Right lung (tissue), 10 donors: ENCODE measurements at places on chromosomes 1 and 21. TPM values are rescaled to one million over a fixed set of nuclear protein-coding genes. Genes with fewer than 3 reads are reported as not detected.

LIPI gene
- 1.0 TPM for polyA plus RNA-seq

PLCH2 gene
- polyA plus RNA-seq, result 4.8 TPM

AJAP1 gene
- polyA plus RNA-seq, result 0.27 TPM

LCE1B gene
- polyA plus RNA-seq, result not detected

NPR1 gene
- polyA plus RNA-seq, result 14.4 TPM

CD160 gene
- polyA plus RNA-seq, result 2.2 TPM

CELSR2 gene
- 9.6 TPM for polyA plus RNA-seq

OR2L13 gene
- polyA plus RNA-seq, result not detected

EFNA3 gene
- polyA plus RNA-seq, result 5.6 TPM

- no peak for DNase-seq
These were observed 39.9 kb downstream of the KRTAP10-1 start for GRCh38 chr21:44500111-44500510.

DNA sequence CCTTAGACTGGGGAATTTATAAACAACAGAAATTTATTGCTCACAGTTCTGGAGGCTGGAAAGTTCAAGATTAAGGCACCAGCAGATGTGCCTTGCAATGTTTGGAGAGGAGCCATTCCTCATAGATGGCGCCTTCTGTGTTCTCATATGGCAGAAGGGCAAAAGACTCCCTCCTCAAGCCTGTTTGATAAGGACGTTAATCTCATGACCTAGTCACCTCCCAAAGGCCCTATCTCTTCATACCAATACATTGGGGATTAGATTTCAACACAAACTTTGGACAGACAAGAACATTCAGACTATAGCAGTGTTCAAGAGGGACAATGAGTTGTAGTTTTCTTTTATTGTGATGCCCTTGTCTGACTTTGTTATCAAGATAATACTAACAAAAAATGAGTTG, 34.3 kb downstream of the PSMG1 start:
- DNase-seq, result no peak

- DNase-seq, result no peak
These were observed 8.2 kb downstream of the DPT start for GRCh38 chr1:168720839-168721238.

DNA sequence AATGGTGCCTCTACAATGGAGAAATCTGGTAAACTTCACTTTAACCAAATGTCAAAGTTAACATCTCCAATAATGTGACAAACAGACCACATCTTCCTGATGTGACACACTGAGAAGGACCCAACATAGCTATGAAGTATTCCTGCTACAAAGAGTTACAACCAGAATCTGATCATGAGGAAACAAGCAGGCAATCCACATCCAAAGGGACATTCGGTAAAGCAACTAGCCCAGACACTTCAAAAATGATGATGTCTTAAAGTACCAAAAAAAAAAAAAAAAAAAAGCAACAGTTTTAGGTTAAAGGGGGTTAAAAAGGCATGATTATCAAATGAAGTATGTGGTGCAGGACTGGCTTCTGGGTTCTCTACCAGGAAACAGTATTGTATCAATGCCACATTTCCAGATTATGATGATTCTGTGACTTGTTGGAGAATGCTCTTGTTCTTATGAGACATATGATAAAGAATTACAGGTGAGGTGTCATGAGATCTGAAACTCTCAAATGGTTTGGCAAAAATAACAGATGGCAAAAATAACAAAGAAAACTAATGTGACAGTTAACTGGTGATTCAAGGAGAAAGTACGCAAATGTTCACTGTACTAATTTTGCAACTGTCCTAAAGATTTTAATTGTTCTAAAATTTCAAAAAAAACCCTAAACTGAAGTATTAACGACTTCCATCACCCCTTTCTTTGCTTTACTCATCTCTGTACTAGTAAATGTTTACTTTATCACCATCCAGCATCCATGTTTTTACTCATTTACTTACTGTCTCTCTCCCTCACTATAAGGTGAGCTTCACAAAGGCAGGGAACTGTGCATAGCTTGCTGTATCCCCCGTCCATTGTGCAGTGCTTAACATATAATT, 2.8 kb downstream of the CD58 start:
- DNase-seq, result no peak

DNA sequence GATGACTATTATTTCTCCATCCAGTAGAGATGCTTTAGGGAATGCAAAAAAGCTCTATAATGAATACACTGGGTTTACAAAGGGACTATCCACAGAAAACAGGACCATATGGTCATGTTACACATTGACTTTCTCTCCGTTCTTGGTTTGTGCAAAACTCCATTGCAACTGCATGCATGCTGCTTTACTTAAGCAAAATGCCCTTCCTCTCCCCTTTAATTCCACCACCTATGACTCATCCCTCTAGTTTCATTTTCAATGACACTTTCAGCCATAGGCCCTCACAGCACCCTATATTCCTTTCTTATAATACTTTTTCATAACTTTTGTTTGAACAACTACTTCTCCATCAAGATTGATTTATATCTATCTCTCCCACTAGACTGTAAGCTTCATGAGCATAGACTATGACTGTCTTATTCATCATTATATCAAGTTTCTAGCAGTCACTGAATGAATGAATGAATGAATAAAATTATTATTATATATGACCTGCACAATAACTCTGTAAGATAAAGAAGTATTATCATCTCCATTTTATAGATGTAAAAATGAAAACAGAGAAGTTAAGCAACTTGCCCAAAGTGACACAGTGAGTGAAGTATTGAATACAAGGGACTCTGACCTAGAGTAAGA, 248.9 kb downstream of the PLPP3 start:
- DNase-seq, result no peak

DNA sequence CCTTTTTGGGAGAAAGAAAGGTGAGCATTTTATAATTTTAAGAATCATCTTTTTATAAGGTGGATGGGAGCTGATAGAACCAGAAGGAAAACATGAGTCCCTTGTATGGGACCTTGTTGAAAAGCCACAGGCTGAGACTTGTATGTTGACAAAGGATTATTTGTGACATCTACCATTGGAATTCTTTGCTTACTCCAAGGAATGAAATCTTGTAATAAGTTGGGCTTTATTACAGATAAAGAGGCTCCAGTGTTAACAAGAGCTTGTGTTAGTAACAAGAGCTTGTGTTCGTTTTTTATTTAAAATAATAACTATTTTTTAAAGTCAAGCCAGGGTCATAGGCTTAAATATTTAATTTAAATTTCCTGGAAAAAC, 201.1 kb upstream of the CHRM3 start:
- DNase-seq, result no peak

GRCh38 chr21:45541221-45542039, 810 bp downstream of the SLC19A1 start:
- DNase-seq, result no peak

- DNase-seq, result no peak
These were observed 87.3 kb upstream of the SLFNL1 start for GRCh38 chr1:41108696-41109275.

- DNase-seq, result peak; percentile 20
These were observed 221.3 kb upstream of the KCTD3 start for GRCh38 chr1:215345766-215346165.

DNA sequence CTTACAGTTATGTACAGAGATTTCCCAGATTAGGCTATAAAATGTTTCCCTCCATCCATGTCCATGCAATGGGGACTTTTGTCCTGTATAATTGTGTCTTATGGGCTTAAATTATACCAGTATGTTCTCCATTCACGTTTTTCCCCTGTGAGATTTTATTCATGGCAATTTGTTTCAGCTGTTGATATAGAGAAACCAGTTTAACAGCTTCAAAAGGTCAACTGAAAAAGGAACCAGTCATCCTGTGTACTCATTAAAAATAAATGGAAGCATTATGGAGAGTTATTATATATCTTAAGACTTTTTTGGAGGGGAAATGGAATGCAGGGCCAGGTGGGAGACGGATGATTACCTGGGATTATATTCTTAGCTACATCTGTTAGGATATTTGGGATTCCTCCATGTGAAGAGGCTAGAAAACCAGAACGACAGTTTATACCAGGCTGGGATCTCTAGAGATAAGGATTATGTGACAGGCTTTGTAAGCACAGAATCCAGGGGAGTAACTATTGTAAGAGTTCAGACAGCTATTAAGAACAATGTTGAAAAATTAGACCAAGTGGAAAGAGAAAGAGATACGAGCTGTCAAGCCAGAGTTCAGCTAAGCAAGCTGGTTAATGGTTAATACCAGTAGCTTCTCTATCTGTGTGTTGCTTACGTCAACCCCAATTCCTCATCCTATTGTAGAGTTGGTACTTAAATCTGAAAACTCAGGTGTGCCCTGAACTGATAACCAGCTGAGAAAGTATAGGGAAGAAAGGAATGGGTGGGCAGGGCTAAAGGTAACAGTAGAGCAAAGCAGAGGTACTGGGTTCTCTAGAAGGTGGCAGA, 12.4 kb upstream of the ZNF697 start:
- DNase-seq, result no peak

GRCh38 chr1:8421721-8422120, 103.8 kb downstream of the SLC45A1 start:
- no peak for DNase-seq

DNA sequence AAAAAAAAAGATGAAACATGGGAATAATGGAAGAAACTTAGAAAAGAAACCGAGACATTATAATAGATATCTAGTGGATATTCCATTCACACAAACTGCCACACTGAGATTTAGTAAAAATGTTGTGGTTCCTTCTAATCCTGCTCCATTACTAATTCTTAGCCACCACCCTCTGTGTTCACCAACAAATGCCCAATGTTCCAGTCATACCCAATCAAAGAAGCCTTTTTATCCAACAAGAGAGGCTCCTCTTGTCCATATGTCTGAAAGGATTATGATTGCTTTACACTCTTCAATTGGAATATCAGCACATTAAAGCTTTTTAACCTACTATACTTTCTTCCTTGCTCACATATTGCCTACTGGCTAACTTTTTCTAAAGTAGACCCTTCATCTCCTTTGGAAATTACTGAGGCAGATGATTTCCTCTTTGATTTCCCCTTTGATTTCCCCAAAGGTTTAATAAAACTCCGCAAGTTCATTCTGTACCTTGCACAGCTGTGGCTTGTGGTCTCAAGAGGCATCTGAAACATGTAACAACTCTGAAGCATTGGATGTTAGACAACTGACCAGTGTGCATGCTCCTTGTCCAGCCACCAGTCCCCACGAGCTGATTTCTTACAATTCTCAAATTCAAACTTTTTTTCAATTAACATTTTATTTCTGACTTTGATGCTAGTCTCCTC, 305.6 kb upstream of the LYPLAL1 start:
- DNase-seq, result no peak

DNA sequence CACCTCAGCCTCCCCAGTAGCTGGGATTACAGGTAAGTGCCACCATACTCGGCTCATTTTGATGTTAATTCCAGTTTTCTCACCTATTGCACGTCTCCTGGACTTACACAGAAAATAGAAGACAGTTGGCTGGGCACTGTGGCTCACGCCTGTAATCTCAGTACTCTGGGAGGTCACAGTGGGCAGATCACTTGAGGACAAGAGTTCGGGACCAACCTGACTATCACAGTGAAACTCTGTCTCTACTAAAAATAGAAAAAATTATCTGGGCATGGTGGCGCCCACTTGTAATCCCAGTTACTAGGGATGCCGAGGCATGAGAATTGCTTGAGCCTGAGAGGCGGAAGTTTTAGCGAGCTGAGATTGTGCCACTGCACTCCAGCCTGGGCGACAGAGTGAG, 44.1 kb downstream of the DYRK1A start:
- no peak for DNase-seq

DNA sequence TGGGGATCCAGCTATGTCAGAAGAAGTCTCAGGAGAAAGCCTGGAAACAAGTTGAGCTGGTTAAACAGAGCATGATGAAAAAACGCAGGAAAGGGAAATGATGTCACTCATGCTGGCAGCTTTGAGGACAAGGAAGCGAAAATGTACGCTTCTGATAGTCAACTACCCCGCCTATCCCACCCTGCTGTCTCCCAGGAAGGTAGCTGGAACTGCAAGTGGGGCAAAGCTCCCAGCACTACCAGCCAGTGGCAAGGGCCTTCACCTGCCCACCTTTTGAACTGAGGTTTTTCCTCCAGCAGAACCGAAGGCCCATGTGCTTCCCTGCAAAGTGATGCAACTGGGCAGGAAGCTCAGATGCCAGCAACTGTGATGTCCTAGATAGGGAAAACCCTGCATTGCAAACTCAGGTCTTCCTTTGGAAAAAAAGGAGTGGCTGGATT, 6.3 kb upstream of the IL20 start:
- DNase-seq, result no peak

DNA sequence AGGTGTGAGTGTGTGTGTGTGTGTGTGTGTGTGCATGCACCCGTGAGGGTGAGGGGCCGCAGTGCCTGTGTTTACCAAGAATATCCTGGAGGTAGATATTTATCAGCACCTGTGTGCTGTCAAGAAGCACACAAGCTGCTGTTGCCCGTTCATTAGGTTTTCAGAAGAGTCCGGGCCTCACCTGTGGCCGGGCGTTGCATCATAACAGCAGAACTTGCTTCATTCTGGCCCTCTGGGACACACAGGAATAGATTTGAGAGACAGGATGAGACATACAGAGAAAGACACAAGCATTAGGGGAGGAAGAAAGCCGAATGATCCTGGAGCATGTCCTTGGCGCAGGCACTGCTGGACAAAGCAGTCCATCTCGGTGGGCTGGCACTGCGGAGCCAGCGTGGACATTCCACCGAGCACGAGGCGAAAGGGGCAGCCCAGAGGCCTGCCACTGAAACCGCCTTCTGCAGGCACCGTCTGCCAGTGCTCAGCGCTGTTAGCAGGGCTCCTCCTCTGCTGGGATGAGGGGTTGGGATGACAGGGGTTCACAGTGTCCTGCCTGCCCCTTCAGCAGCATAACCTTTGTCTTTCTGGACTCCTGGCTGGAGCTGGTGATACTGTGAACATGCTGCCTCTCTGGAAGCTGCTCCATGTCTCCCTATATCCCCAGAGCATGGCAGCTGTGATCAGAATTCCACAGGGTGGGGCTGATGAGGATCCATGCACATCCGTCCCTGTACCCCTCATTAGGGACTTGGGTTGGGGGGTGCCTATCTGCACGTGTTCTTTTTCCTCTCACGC, 81.1 kb downstream of the PEX14 start:
- no peak for DNase-seq

DNA sequence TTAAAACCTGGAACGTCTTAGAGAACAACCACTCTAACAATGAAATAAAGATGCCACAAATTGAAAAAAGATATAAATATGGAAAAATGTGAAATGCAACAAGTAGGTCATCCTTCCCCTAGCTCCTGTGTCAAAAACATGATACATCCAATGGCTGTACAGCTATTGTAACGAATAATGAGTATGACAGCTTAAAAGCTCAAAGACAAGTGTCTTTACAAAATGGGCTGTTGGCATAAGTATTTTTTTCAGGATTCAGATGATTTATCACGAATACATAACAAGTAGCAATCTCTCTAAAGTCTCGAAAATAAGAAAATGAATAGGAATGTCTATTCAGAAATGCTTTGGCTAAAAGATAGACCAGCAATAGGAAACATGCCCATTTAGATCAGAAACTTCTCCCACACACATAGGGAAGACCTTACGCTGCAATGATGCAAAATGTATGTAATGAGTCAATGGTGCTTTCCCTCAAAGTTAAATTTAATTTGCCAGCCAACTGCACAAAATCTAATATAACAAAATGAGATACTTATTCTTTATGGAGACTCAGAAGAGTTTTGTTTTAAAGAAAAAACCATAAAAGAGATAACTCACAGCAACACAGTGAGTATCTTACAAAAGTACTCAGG, 8.3 kb downstream of the TGFBR3 start:
- no peak for DNase-seq

GRCh38 chr1:158728510-158729225, 8.1 kb upstream of the OR6K3 start:
- DNase-seq, result no peak

- no peak for DNase-seq
These were observed 2.0 kb downstream of the GNL2 start for GRCh38 chr1:37593726-37594125.
